Dermis blood vessel endothelial cell (primary cell): ENCODE measurements at places on chromosomes 7 and 10. TPM values are rescaled to one million over a fixed set of nuclear protein-coding genes. Genes with fewer than 3 reads are reported as not detected.

The GPR85 gene
- total RNA-seq = 0.42 and 0.85 TPM in 2 replicates

The SAMD8 gene
- total RNA-seq = 34.9 and 36.9 TPM in 2 replicates

The OGDHL gene
- total RNA-seq = 0.33 and 0.85 TPM in 2 replicates

The AGR2 gene
- 0.51 TPM in 1 of 2 replicates, not detected in the other for total RNA-seq

The TCF7L2 gene
- total RNA-seq = 2.9 and 3.8 TPM in 2 replicates

DNA sequence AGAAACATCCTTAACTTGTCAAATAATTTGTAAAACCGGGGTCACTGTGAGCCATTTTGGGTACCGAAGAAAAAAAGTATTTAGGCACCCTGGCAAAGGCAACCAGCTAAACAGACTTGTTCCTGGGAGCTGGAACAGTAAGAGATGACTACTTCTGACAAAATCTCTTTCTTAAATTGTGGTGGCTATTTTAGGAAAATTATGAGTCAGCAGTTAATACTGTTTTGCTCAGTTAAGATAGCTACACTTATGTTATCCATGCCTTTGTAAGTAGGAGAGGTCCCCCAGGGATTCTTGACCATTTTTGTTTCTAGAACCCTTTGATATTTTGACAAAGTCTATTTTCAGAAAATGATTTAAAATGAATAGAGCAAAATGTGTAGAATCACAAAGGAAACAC is 68.7 kb downstream of the TAX1BP1 start:
- DNase-seq = no peak

- DNase-seq = no peak
Observed at GRCh38 chr10:20281579-20281978, 465.3 kb downstream of the PLXDC2 start.

- DNase-seq = no peak
Observed at GRCh38 chr10:119448628-119449584, 93.6 kb downstream of the RGS10 start.

DNA sequence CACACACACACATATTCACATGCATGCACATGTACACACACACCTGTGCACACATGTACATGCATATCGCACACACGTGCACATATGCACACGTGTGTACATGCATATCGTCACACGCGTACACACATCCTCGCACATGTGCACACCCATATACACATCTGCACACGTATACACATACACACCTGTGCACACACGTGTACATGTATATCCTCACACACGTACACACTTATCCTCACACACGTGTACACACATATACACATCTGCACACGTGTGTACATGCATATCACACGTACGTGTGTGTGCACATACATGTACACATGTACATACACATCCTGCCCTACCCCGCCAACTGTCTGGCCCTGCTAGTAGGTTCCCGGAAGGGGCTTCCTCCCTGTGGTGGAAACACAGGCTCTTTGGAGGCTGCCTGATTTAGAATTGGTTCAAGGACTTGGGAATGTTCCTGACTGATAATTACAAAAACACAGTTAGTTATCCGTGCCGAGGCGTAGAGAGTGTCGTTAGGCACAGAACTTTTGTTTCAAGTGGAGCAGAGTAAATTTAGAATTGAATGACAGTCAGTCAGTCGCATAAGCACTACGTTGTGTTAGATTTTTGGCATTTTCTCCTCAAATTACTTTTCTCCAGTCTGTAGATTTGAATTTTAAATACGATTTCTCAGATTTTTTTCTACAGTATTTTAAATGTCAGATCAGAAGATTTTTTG is 18.5 kb upstream of the PRKAR1B start:
- DNase-seq = no peak

- no peak for DNase-seq
Observed at GRCh38 chr7:43408981-43409380, 173.9 kb upstream of the STK17A start.

DNA sequence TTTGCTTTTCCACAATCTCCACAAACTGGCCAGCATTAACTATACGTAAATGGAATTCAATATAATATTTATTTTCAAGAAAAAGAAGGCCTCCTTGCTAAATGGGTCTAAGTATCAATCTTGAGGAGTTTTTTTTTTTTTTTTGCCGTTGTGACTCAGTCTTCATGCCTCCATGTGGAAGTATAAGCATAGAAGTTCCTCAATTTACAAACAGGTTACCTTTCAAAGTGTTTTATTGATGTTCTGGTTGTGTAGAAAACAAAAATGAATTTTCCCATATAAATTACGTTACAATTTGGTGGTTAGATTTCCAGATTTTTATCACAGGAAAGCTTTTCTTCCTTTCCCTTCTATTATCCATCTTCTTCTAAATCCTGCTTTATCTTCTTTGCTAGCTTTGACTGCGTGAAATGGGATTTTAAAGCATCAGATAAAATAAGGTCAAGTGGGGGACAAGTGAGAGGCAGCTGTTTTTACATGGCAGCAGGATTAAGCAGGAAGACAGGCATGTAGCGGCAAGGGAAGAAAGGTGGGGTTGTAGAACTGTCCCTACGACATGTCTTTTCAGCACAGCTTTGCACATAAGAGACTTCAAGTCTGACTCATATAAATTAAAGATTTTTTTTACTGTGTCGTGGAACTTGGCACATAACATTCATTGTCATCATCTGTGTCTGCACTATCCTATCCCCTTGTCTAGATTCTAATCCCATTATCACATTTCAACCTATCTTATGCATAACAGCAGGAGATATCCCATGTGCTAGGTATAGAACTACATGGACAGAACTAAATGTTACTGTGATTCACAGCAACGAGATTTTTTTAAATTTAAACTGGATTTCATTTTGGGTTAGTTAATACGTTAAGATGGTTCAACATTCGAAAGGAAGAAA is 135.3 kb upstream of the FAM3C start:
- DNase-seq = no peak

DNA sequence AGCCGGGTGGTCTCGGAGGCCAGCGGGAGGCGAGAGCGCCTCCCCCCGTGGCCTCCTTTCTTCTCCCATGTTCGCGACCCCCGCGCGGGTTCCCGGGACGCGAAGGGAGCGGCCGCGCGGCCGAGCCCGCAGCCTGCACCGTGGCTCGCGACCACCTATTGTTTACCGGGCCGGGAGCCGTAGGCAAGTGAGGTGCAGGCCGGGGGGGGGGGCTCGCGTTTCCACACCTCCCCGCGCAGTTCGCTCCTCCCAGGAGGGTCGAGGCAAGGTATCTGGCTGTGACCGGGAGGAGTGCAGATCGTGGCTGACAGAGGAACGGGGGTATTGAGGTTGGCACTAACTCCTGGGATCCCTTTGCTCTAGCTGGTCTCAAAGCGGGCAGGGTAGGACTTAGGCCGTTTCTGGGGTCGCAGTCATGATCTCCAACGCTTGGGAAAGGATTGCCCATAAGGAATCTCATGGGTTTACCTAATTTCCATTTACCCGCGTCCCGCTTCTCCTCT is 734 bp downstream of the PTPN12 start:
- peak; percentile 70 for DNase-seq

- no peak for DNase-seq
Observed at GRCh38 chr7:7805511-7806153, 87.2 kb upstream of the RPA3 start.
